ENCODE measurements at places on chromosomes 16 and 17. TPM values are rescaled to one million over a fixed set of nuclear protein-coding genes. Genes with fewer than 3 reads are reported as not detected.

The SLFN14 gene
- not detected for total RNA-seq

The NOS2 gene
- total RNA-seq, result 0.12 TPM

The ACAP1 gene
- 0.90 TPM for total RNA-seq

The PDK2 gene
- 13.7 TPM for total RNA-seq

The TNFSF13 gene
- total RNA-seq, result 4.1 TPM

The HOXB7 gene
- 24.7 TPM for total RNA-seq

The ABR gene
- 44.7 TPM for total RNA-seq

The CTDNEP1 gene
- 34.2 TPM for total RNA-seq

The FBXO39 gene
- 0.31 TPM for total RNA-seq

The CFAP97D1 gene
- total RNA-seq, result 0.24 TPM

The MMD gene
- 14.0 TPM for total RNA-seq

The STH gene
- not detected for total RNA-seq

The CD300H gene
- total RNA-seq, result not detected

The CDK5R1 gene
- total RNA-seq, result 6.3 TPM

The ARHGAP27 gene
- total RNA-seq, result 9.5 TPM

The SULT1A3 gene
- 6.6 TPM for total RNA-seq

The KRTAP9-4 gene
- not detected for total RNA-seq

The NUBP2 gene
- 161 TPM for total RNA-seq

The CUEDC1 gene
- total RNA-seq, result 8.0 TPM

The SECTM1 gene
- 1.6 TPM for total RNA-seq

The CMTM2 gene
- total RNA-seq, result not detected

The MMP28 gene
- total RNA-seq, result 0.57 TPM

Data from A172 (cell line).